ENCODE measurements at places on chromosomes 5 and 9. TPM values are rescaled to one million over a fixed set of nuclear protein-coding genes. Genes with fewer than 3 reads are reported as not detected.

GRCh38 chr5:66704790-66705425 lies 108.7 kb downstream of the MAST4 start:
- H3K27me3 ChIP-seq = no peaks in the 10 kb centered on the region
- H3K4me3 ChIP-seq = no peak overlapping the region
- no peak overlapping the region for H3K27ac ChIP-seq
- no peak for DNase-seq
- no peaks in the 10 kb centered on the region for H3K36me3 ChIP-seq

GRCh38 chr5:98982880-98983279 lies 54.1 kb upstream of the CHD1 start:
- DNase-seq = no peak
- no peak overlapping the region for H3K4me3 ChIP-seq
- H3K36me3 ChIP-seq = no peaks in the 10 kb centered on the region

DNA sequence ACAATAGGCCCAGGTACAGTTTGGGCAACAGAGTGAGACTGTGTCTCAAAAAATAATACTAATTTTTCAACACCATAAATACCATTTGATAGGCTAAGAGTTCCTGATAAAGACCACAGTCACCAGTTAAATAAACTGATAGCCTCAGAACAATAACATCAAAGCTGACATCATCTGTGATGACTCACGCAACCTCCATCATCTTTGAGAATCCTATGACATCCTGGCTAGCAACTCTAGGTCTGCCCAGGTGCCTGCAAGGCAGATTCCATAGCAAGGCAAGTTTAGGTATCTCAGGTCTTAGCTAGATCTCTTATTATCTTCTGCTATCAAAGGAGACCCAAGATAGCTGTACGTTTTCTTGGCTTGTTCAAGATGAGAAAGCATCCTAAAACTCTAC lies 30.5 kb upstream of the UBAP2 start:
- H3K27ac ChIP-seq = no peak overlapping the region
- H3K4me1 ChIP-seq = no peaks in the 10 kb centered on the region
- no peaks in the 10 kb centered on the region for H3K27me3 ChIP-seq
- H3K36me3 ChIP-seq = no peaks in the 10 kb centered on the region
- DNase-seq = no peak
- no peak overlapping the region for H3K4me3 ChIP-seq

- no peak overlapping the region for H3K4me3 ChIP-seq
- no peaks in the 10 kb centered on the region for H3K4me1 ChIP-seq
- no peaks in the 10 kb centered on the region for H3K36me3 ChIP-seq
Measured at GRCh38 chr9:13971966-13972655, 341.8 kb downstream of the NFIB start.

DNA sequence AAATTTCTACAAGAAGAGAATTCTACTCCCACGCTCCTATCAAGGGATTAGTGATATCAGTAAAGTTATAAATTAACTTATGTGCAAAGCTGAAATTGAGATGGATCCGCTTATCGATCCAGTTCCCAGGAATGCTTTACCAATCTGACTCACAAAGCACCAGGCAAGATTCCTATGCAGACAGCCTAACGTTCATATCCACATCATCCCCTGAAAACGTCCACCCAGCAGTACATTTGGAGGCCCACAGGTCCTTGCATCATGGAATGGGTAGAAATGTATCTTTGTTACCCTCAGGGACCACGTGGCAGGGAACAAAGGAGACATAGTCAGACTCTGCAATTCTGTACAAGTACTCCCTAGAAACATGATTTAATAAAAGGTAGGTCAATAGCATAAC lies 147.4 kb downstream of the ESM1 start:
- no peaks in the 10 kb centered on the region for H3K27me3 ChIP-seq
- no peak for DNase-seq
- no peaks in the 10 kb centered on the region for H3K4me1 ChIP-seq
- no peaks in the 10 kb centered on the region for H3K36me3 ChIP-seq

GRCh38 chr9:121141706-121142105 lies 60.0 kb downstream of the RAB14 start:
- no peak overlapping the region for H3K4me3 ChIP-seq
- H3K27me3 ChIP-seq = no peaks in the 10 kb centered on the region
- H3K4me1 ChIP-seq = peaks cover 1% of the 10 kb centered on the region
- peaks cover 22% of the 10 kb centered on the region for H3K36me3 ChIP-seq

DNA sequence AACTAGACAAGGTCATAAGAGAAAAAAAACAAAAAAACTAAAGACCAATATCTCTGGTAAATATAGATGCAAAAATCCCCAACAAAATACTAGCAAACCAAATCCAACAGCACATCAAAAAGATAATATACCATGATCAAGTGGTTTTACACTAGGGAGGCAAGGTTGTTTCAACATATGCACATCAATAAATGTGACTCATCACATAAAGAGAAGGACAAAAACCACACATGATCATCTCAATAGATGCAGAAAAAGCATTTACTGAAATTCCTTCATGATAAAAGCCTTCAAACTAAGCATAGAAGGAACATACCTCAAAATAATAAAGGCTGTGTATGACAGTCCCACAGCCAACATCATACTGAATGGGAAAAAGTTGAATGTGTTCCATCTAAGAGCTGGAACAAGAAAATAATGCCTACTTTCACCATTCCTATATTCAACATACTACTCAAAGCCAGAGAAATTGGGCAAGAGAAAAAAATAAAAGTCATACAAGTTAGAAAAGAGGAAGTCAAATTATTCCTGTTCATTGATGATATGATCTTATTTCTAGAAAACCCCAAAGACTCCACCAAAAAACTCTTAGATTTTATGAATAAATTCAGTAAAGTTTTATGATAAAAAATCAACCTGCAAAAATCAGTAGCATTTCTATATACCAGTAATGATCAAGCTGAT lies 72.2 kb upstream of the FAM169A start:
- H3K27ac ChIP-seq = no peak overlapping the region
- H3K4me1 ChIP-seq = peaks cover 9% of the 10 kb centered on the region
- DNase-seq = no peak
- no peak overlapping the region for H3K4me3 ChIP-seq
- H3K36me3 ChIP-seq = no peaks in the 10 kb centered on the region

DNA sequence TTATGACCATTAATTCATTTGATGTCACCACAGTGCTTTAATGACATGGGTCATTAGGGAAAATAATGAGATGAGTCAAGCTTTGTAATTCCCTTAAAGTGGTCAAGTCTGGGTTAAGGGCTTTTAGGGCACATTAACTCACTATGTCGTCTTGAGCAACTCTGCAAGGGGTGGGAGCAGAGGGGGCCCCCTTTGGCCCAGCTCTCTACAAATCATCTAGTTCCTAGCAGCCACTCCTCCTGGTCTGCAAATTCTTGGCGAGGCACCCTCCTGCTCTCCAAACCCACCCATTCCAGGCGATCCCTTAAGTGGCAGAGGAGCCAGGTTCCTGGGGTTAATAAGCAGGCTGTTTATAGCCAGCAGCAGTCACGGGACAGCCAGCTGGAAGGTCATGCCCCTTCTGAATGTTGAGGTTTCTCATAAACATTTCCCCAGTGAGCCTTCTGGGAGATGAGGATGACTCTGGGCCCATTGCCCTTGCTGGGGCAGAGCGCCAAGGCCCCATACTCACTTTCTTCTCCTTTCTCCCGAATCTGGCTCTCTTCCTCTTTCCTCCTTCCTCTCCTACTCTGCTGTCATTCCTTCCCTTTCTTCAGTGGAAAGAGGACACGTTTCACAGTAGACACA lies 14.3 kb upstream of the GPX3 start:
- no peak overlapping the region for H3K4me3 ChIP-seq
- DNase-seq = no peak
- no peaks in the 10 kb centered on the region for H3K4me1 ChIP-seq

- no peak overlapping the region for H3K27ac ChIP-seq
- H3K4me1 ChIP-seq = no peaks in the 10 kb centered on the region
- no peaks in the 10 kb centered on the region for H3K36me3 ChIP-seq
- no peak for DNase-seq
Measured at GRCh38 chr9:130331573-130331972, 66.0 kb downstream of the HMCN2 start.

The MCC gene
- total RNA-seq = 2.2 TPM

The CDC37L1 gene
- 28.0 TPM for total RNA-seq

The IFNA13 gene
- total RNA-seq = not detected

The FAM200C gene
- total RNA-seq = 0.22 TPM

The RNF38 gene
- 69.3 TPM for total RNA-seq

All from naive thymus-derived CD4-positive, alpha-beta T cell (primary cell).